Stimulated activated CD8-positive, alpha-beta memory T cell treated with anti-CD3 and anti-CD28 coated beads, Interleukin-4, amount 100 ng/mL, for 1 hour (primary cell): ENCODE measurements at places on chromosomes 3 and 15.

GRCh38 chr3:194307849-194308248 is 43.3 kb downstream of the CPN2 start:
- DNase-seq = no peak

DNA sequence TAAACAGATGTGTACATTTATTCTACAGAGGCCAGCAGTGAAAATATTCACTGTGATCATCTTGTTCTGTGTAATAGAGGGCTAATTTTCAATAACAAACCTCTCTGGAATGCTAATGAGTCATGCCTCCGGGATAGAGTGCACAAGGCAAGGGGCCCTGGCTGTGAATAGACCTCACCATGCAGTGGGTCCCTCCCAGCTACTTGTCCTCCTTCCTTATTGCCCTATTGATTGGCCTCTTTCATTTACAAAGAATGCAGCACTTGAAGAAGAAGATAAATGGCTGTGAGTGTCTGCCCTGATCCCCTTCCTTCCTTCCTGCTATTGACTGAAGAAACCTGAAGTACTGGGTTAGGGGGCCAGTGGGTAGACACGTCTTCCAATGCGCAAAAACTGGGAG is 436.3 kb downstream of the WDR72 start:
- no peak for DNase-seq

DNA sequence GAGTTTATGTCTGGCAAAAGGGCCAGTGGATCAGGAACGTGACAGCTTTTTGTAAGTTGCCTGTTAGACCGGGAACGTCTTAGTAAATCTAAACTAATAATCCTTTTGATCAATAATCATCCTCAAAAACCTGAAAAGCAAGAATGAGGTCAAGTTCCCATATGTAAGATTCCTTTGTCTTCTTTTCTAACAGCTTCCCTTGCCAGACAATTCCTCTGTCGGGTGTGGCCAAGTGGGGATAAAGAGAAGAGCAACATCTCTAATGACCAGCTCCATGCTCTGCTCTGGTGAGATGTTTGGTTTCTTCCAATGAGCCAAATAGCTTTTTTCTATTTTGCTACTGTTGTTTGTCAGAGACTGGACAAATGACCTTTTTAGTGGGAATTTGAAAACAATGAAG is 19.8 kb downstream of the FANCD2OS start:
- DNase-seq = no peak

DNA sequence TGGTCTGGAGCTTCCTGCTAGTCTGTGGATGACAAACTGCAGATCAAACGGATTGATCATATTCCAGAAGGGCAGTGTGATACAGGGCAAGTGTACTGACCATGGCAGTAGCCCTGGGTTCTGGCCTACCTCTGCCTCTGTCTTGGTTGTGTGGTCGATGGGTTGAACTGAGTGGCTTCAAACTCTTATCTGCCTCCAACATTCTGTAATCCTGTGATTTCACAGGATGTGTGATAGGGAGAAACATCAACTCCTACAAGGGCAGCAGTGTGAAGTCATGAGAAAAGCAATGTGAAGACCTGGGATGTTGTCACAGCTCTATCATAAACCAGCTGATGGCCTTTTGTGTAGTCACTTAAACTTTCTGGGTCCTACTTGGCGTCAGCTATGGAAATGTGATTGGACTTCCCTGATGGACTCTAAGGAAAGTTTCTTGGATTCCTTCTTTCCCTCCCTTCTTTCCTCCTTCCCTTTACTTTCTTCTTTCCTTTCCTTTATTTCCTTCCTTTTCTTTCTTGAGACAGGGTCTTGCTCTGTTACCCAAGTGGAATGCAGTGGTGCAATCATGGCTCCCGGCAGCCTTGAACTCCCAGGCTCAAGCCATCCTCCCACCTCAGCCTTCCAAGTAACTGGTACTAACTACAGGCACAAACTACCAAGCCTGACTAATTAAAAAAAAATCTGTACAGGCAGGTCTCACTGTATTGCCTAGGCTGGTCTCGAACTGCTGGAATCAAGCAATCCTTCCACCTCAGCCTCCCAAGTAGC is 114.8 kb downstream of the BBX start:
- no peak for DNase-seq

- no peak for DNase-seq
These were observed 2.1 kb upstream of the CNBP start for GRCh38 chr3:129185783-129186182.

- no peak for DNase-seq
These were observed 66.1 kb downstream of the DNASE1L3 start for GRCh38 chr3:58144478-58145325.

GRCh38 chr15:83983634-83984458 is 251.7 kb upstream of the GOLGA6L4 start:
- DNase-seq = no peak

GRCh38 chr3:132407025-132407424 is 10.3 kb upstream of the DNAJC13 start:
- no peak for DNase-seq

DNA sequence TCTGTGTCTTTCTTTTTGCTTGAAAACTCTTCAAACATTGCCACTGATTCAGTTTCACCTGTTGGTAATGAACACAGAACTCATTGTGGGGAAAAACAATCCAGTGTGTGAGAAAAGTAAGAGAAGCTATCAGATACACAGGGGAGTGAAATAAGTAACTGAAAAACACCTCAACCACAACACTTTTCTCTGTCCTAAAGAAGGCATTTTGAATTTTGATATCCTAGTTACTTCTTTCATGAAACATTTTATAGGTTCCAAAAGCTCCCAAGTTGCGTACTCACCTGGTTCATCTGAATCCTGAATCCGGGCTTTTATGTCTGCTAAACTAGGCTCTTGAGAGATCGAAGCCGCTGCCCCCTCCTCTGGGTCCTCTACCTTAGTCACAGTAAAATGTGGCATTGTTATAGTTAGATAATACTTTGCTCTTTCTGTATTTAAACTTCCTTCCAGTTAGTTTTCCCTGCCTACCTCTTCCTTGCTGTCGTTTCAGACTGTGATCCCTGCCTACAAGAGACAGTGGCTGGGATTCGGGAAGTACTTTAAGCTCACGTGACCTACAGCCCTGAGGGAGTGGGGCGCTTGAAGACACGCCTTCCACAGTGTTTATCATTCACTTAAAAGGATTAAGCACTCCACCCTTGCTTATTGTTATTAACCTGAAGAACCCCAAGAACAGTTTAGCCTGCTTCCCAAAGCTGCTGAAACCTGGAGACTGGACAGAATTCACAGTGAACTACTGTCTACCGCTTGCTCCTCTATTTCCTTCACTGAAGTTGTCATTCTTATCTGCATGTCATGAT is 19.1 kb downstream of the SLC12A6 start:
- DNase-seq = no peak

DNA sequence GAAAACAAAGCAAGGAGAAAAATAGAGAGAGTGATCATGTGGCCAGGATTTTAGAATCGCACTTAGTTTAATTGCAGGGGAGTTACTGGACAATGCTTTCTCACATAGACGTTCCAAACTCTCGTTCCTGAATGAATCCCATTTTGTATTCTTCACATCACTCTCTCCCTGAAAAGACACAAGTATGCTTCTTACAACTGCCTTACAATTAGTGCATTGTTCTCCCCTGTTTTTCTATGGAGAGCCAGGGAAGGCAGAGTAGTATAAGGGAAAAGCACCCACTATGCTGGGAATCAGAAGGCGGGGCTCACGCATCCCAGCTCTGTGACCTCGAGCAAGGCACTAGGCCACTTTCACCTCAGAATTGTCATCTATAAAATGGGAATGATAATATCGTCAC is 14.4 kb downstream of the TMOD2 start:
- DNase-seq = no peak

DNA sequence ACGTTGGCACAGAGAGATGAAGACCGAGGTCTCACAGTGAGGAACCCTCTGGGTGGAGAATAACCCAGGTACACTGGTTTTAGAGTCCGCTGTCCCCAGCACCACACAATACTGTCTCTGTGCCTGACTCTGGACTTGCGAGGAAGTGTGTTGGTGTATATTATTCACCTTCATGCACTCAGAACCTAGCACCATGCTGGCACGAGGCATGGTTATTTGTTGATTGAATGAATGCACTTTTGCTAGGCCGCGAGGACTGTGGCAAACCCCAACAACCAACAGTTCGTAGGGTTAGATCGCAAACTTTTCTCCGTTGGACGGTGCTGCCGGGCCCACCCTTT is 484 bp upstream of the C3orf52 start:
- no peak for DNase-seq

GRCh38 chr3:133561679-133562078 is 11.8 kb upstream of the CDV3 start:
- no peak for DNase-seq

DNA sequence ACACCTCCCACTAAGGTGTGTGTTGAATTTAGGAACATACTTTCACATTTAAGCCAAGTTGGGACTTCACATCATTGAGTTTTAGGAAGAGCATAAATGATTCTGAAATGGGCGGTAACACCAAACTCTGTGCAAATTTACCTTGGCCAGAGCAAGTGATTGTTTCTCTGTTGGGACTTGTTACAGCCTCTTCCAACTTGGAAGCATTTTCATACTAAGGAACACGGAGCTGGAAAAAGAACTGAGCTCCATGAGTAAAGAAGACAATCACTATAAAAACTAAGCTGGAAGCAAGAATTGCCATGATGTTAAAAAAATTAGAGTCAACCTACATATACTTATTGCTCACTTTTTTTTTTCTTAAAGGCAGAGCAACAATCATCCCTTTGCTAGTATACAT is 371.3 kb downstream of the ERC2 start:
- DNase-seq = no peak

DNA sequence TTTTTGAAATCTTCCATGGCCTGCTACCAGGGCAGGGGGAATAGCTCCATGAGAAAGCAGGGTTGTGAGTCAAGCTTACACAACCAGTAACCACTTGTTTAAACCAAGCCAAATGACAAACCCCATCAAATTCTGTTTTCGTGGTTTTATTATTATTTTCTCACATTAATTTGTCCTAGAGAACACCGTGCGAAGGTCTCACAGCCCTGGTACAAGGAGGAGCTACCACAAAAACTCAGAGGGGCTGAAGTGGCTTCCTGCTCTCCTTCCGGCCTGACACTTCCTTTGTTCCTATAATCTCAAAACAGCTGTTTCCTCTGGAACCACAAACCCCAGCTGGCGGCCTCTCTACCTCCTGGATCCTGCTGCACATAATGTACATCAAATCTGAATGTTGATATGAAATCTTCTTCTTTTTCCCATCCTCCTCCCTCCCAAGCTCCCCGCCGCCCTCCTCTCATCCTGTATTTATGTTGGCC is 375.9 kb downstream of the MCTP2 start:
- DNase-seq = no peak

DNA sequence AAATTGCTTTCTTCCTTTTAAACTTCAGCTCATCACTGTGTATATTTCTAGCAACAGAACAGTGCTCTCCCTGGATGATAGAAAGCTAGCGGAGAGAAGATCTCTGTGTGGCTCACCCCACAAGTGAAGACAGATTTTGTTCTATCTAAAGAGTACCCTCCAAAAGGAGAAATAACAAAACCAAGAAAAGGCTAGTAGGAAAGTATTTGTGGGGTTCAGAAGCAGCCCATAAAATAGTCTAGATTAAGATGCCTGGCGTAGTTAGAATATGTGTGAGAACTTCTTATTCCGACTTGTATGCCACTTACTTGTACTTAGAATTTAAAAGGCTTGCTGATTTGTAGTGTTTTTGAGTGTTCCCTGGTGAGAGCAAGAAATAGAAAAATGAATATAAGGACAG is 214.9 kb upstream of the IL12A start:
- DNase-seq = no peak

- no peak for DNase-seq
These were observed 22.4 kb downstream of the MCTP2 start for GRCh38 chr15:94253742-94254141.

GRCh38 chr3:182802413-182803390 is 9.4 kb downstream of the ATP11B start:
- no peak for DNase-seq

DNA sequence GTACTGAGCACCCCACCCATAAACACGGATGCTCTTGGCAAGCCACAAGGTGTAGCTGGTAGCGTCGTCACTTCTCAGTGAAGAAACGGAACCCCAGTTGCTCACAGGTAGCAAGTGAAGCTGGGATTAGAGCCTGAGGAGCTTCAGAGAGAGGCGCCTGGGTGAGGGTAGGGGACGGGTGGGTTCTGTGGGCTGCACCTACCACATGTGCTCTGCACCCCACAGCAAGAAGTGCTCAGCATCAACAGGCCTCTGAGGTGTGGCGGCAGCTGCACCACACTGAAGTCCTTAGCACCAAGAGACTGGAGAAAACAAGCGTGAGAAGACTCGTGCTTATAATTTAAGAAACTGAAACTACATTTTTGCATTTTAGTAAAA is 9.8 kb downstream of the MAP6D1 start:
- no peak for DNase-seq

- no peak for DNase-seq
These were observed 131.8 kb downstream of the FOXB1 start for GRCh38 chr15:60135961-60136360.

- no peak for DNase-seq
These were observed 39.8 kb downstream of the CCDC12 start for GRCh38 chr3:46936733-46937250.

GRCh38 chr3:43001094-43001553 is 22.0 kb downstream of the GASK1A start:
- no peak for DNase-seq

DNA sequence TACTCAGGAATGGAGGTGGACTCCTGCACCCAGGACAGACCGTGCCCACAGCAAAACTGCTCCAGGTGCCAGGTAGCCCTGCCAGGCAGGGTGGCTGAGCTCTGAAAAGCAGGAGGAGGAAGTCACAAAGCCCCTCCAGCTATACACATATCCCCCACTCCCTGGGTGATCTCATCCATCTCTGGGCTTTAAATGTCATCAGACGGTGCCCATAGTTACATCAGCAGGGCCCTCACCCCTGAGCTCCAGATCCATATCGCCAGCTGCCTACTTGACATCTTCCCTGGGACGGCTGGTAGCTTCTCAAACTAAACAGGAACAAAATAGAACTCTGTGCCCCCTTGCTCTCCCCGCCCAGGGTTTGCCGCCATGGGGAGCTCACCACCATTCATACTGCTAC is 87.7 kb downstream of the MEGF11 start:
- no peak for DNase-seq

GRCh38 chr3:162978136-162978535 is 1481.5 kb downstream of the OTOL1 start:
- DNase-seq = no peak

DNA sequence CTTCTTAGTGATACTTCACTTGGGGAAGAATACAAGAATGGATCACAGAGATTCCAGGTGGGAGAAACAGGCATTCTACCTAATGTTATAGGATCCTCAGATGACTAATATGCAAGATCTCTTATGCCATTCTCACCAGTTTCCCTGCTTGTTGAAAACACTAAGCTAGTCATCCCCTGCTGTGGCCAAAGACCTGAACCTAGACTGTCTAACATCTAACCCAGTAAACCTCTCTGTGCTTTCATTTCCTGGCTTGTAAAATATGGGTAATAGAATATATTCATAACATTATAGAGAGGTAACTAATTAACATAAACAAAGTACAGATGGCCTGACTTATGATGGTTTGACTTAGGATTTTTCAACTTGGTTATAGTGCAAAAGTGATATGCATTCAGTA is 776.3 kb downstream of the TUSC7 start:
- DNase-seq = no peak

- DNase-seq = no peak
These were observed 47.3 kb downstream of the ATP8B4 start for GRCh38 chr15:50071551-50072258.
